Fibroblast of skin of back (primary cell): ENCODE measurements at places on chromosomes 1 and 21.

- DNase-seq = no peak
These were observed 53.0 kb downstream of the CD46 start for GRCh38 chr1:207804721-207805468.

DNA sequence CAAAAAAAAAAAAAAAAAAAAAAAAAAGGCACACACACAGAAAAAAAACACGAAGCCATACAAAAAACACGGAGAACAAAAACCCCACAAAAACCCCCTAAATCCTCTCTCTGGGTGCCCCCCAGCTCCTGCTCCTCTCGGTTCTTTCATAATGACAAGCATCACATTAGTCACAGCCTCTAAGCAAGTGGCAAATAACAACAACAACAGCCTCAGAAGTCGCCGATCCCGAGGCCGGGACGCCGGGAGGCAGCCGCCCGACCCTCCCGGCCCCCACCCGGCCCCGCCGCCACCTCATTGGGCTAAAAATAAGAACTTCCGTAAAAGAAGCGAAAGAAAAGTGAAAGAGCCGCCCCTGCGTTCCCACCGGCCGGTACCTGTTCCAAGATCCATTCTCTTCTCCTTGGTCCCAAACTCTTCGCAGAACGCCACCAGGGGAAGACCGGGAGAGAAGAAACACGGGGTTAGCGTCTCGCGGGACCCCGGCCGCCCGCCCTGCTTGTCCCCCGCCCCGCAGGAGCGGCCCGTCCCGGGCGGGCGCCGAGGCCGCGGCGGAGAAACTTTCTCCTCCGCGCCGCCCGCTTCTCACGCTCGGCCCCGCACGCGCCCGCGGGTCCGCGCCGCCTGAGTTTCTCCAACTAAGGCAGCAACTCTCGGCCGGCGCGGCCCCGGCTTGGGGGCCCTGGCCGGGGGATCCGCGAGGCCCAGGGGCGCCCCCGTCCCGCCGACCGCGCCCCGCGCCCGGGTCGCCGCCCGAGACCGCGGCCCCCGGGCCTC is 102.8 kb downstream of the CASZ1 start:
- peak; percentile 23 for DNase-seq

DNA sequence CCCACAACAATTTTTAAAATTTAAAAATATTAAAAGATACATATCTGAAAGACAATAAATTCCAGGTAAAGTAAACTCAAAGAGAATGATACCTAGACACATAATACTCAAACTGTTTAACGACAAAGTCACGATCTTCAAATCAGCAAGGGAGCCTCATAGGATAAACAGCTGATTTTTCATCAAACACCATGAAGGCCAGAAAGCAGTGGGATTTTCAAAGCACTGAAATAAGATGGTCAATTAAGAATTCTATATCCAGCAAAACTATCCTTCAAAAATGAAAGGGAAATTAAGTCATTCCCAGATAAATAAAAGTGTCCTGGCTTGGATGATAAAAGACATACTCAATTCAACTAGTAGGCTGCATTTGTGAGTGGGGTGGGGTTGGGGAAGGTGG is 100.5 kb downstream of the TIAM1 start:
- no peak for DNase-seq

DNA sequence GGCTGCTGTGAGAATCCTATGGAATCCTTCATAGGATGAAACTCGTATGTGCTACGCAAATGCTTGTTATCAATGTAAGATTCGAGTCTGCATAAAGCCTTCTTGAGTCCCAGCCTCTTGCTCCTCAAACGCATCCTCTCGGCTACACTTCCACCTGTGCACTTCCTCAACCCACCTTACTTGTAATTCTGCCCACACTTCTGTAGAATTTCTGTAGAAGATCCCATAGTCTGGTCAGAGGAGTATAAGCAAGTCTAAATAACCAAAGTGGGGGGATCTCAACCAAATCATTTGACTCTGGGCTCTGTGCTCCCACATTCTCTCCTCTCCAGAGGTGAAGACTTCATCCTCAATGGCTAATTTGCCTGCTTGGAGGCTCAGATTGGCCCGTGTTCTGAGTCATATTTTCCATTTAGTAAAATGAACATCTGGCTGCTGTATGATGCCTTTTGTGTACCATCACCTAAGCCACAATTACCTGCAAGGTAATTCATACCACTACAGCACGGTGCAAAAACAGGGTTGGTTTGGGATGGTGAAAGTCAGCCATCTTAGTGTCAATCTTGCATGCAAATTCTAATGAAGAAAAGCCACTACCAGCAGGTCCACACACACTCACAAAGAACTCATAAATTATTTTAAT is 63.2 kb downstream of the ITPKB start:
- no peak for DNase-seq
